Choroid plexus epithelial cell (primary cell): ENCODE measurements at places on chromosomes 4 and X.

- no peak for DNase-seq
Observed at GRCh38 chr4:10773656-10774055, 89.1 kb upstream of the CLNK start.

DNA sequence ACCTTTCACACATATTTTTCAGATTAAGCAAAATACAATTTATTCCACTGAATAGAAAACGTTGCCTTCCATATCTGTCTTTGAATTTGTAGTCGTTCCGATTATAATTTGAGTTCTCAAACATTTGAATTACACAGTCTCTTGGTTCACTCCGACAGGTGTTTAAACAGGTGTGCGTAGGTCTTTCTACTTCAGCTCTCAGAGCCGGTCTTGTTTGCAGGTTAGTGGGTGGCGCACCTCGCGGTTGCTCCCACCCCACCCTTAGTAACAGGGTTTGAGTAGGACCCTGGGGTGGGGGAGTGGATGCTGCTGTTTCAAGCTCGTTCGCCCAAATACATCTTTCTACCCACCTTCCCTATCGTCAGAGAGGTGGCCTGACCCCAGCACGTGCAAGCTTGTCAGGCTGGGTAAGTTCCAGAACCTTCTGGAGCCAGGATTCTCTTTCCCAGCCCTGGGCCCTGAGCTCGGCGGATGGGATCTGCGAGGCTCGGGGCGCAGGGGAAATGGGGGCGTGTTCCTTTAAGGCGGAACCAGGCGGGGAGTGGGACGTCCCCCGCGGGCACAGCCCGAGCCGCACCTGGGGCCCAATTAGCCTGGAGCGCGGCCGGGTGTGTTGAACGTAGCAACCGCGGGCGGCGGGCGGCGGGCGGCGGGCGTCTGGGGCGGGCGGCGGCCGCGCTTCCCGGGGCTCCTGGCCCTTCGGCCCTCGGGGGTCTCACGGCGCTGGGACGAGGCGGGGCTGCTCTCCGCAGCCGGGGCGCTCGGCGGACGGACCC, at the start of gene FAM149A:
Gene FAM149A (plus strand): TSS at position 591 of the 776 bp plus-strand sequence.
- no peak for DNase-seq

GRCh38 chr4:152590179-152591031, 54.5 kb upstream of the FBXW7 start:
- DNase-seq = peak; percentile 98

- no peak for DNase-seq
Observed at GRCh38 chr4:53147197-53147596, 218.7 kb downstream of the SCFD2 start.

GRCh38 chrX:11555759-11556158, 110.0 kb downstream of the ARHGAP6 start:
- DNase-seq = peak; percentile 26

GRCh38 chr4:100261346-100261745, 71.1 kb upstream of the DDIT4L start:
- DNase-seq = no peak

- DNase-seq = no peak
Observed at GRCh38 chr4:120317713-120318112, 251.1 kb upstream of the MAD2L1 start.

DNA sequence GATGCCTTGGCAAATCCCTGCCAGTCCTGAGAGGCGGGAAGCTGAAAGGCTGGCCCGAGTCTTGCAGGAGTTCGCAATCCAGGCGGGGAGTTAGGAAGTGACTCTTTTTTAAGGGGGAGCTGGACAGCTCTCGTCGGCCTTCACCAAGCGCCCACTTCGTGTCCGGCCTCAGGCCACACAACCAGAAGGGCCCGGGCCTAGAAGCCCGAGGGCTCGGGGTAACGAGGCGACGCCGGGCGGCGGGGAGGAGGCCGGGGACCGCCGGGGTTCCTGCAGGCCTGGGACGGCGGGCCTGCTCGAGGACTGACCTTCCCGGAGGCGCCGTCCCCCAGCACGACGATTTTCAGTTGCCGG, 395 bp downstream of the RAB28 start:
- DNase-seq = peak; percentile 73

DNA sequence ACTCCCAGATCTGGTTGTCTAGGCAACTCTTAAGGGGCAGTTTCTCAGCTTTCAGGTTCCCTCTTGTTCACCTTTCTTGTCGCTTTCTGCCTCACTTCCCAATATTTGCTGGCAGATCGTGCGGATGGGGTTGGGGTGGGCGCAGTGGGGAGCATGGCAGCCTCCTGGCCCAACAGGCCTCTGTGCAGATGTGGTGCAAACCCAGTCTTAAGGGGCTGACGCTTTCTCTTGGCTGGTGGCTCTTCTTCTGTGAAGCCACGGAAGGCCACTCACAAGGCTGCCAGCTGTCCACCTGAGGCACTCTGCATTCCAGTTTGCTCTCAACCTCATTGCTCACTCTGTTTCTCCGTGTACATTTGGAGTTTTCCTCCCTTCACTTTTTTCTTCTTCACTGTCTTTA, 61.7 kb downstream of the NBDY start:
- no peak for DNase-seq

DNA sequence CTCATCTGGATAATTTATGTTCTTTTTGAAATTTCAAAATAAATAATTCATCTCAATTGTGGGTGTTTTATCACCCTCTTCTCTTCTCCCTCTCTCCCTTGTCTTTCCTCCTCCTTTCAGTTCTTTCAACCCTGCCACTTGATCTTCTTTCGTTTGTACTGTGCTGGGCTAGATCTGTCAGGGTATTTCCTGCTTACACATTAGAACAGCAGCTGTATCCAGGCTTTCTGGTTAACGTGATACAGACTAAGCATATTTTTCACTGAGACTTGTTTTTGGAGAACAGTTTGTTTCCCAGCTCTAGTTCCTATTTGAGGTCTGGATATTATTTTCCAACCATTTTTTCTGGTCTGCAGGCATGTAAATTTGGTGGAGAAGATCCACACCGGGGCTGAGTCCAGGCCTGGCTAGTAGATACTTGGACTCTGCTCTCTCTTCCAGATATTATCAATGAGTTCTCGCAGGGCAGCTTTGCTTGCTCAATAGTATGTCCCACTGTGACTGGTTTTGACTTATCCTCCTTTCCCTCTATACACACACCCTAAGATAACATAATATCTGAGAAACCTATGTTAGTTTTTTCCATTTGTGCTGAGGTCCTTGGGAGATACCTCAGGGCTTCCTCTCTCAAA, 1310.7 kb upstream of the TENM3 start:
- DNase-seq = peak; percentile 1

- DNase-seq = peak; percentile 61
Observed at GRCh38 chrX:154805696-154806091, 409 bp upstream of the MPP1 start.

GRCh38 chrX:109709129-109709631, 23.9 kb downstream of the ACSL4 start:
- DNase-seq = peak; percentile 75

GRCh38 chr4:23382879-23383278, 507.0 kb downstream of the PPARGC1A start:
- peak; percentile 13 for DNase-seq

DNA sequence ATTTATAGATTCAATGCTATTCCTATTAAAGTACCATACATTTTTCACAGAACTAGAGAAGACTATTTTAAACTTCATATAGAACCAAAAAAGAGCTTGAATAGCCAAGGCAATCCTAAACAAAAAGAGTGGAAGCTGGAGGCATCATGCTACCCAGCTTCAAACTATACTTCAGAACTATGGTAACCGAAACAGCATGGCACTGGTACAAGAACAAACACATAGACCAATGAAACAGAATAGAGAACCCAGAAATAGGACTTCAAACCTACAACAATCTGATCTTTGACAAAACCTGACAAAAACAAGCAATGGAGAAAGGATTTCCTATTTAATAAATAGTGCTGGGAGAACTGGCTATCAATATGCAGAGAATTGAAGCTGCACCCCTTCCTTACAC, 134.2 kb upstream of the PAQR3 start:
- DNase-seq = no peak

DNA sequence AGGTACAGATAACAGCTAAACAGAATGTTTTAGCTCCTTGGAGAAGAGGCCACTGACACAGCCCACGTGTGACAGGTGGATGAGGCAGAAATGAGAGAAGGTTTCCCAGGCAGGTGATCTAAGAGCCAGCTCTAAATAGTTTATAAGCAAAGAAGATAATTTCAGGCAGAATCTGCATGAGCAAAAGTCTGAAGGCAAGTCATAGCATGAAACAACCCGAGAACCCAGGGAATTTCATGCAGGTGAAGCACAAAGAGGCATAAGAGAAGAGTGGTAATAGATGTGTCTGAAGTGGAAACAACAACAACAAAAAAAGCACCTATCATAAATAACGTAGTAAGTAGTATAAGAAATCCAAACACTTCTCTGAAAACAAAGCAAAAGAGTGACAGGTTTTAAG, 275.8 kb upstream of the CPEB2 start:
- DNase-seq = no peak

GRCh38 chr4:99998062-99998867, 48.2 kb upstream of the H2AZ1 start:
- DNase-seq = peak; percentile 68

DNA sequence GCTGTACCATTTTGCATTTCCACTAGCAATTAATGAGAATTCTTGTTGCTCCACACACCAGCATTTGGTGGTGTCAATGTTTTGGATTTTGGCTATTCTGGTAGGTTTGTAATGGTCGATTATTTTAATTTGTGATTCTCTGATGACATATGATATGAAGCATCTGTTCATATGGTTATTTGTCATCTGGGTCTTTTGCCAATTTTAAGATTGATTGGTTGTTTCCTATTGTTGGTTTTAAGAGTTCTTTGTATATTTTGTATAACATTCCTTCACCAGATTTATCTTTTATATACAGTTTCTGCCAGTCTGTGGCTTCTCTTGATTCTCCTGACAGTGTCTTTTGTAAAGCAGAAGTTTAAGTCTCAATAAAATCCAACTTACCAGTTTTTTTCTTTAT, 18.5 kb upstream of the BDH2 start:
- DNase-seq = no peak

DNA sequence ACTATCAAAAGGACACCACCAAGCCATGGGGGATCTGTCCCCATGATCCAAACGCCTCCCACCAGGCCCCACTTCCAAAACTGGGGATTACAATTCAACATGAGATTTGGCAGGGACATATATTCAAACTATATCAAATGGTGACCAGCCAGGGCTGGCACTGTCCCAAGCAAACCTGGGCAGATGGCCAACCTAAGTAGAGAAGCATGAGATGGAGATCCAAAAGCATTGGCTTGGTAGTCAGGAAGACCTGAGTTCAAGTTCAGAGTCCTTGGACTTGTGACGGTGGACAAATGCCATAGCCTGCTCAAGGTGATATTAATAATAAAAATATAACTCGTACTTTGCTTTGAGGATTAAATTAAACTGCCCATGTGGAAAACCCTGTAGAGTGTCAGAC, 79.2 kb upstream of the HS3ST1 start:
- DNase-seq = no peak

GRCh38 chr4:12852338-12853307, 631.5 kb downstream of the RAB28 start:
- peak; percentile 73 for DNase-seq

GRCh38 chr4:161642708-161643107, 521.1 kb downstream of the FSTL5 start:
- DNase-seq = peak; percentile 33

DNA sequence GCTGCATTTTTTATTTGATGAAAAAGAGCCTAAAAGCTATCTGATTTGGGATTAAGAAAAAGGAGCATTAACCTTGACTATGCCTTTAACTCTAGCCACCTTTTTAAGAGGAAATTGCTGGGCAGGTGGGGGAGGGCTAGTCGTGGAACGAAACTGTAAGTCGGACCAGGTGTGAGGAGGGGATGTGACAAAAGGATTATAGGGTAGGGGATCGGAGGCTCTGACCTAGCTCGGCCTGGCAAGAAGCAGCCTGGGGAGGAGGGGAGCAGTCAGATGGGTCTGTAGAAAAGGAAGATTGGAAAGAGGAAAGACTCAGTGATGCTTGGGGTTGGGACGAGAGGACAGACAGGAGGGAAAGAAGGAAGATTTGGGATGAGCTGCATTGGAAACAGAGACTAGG, 21.1 kb upstream of the SPCS3 start:
- no peak for DNase-seq

GRCh38 chr4:21815651-21816377, 132.8 kb downstream of the KCNIP4 start:
- DNase-seq = no peak

GRCh38 chr4:173367285-173367684, 3.5 kb upstream of the SAP30 start:
- DNase-seq = peak; percentile 35

DNA sequence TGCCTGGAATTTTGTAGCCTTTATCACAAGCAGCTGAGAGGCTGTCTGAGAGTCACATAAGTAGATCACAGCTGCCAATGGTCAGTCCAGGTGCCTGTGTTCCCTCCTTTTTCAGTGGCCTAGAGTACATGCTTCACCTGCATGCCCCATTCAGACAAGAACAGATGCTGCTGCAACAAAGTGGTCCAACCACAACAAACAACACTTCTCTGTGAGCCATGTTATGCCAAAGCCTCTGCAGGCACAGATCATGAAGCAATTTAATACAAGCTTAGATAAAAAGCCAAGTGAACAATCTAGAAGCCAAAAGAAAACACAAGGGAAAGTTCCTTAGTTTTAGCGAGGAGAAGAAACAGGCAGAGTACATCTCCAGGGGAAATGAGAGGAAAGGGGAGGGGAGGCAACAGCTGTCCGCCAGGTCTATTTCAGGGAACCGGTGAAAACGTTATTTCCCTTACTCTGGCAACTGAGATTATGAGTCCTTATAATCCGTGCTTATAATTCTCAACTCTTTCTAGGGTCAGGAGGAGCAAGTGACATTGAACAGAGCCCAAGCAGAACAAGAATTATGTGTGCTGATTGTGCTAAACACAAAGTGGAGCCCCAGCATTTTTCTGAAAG, 92.6 kb downstream of the TSPAN5 start:
- no peak for DNase-seq

- DNase-seq = peak; percentile 94
Observed at GRCh38 chr4:100356172-100356571, 161.7 kb downstream of the EMCN start.

- no peak for DNase-seq
Observed at GRCh38 chr4:81965911-81966310, 407.9 kb downstream of the HNRNPD start.

DNA sequence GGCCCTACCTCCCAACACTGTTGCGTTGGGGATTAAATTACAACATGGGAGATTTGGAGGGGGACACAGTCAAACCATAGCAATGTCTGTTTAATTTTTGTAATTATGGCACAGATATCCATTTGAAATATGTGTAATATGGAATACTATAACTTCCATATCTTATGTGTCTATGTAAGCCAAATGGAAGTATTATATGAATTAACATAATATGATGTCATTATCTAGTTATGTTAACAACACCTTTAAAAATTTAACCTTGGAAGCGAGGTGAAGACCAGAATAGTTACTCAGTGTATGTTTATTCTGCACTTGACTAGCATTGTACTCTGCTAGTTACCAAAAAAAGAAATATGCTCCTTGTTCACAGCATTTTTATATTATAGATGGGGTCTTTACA, 4.3 kb downstream of the SMARCA5 start:
- DNase-seq = no peak

GRCh38 chr4:83237591-83237990, 47.0 kb downstream of the COQ2 start:
- no peak for DNase-seq
